ENCODE measurements at places on chromosomes 16 and 17.

DNA sequence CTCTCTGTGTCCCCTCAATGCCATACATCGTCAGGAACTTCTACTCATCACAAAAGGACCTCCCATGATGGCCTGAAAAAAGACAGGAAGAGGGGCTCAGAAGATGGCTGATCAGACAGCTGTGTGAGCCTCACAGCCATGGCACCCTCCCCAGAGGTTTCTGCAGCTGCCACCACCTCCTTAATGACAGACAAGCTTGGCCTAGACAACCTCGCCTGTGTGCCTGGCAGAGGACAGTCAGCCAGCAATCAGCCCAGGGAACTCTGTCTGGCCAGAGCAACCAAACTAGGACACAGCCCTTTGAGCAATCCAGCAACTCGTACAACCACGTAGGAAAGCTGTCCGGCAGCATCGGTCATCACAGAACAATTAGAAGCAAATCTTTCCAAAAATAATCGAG is 54.2 kb upstream of the MED9 start:
- DNase-seq = no peak

GRCh38 chr16:23852794-23853562 is 17.2 kb downstream of the PRKCB start:
- DNase-seq = no peak

- DNase-seq = no peak
Observed at GRCh38 chr17:4135489-4135888, 7.3 kb downstream of the ZZEF1 start.

DNA sequence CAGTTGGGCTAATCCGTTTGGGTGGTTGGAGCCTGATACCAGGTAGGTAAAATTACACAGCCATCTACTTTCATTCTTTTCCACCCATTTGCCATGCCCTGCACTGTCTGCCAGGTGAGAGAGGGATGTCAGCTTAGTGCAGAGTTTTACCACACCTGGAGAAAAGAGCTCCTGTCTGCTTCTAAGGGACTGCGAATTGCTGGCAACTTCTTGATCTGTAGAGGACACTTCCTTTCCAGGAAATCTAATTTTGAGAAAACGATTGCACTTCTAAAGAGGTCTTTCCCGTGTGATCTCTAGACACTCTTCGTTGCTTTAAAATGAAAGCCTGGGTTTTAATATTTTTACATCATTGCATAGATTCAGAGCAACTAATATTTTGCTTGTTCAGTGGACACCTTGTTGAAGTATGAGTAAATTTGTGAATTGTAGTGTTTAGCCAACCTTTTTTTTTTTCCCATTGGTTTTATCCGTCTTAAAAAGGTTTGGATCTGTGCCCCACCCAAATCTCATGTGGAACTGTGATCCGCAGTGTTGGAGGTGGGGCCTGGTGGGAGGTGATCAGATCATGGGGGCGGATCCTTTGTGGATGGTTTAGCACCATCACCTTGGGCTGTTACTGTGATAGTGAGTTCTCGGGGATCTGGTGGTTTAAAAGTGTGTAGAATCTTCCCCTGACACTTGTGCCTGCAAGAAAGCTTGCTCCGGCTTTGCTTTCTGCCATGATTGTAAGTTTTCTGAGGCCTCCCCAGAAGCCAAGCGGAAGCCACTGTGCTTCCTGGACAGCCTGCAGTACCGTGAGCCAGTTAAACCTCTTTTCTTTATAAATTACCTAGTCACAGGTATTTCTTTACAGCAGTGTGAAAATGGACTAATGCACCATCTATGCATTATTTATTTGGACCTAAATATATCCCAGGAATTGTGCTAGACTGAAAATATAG is 104.6 kb downstream of the PRKCA start:
- DNase-seq = no peak

DNA sequence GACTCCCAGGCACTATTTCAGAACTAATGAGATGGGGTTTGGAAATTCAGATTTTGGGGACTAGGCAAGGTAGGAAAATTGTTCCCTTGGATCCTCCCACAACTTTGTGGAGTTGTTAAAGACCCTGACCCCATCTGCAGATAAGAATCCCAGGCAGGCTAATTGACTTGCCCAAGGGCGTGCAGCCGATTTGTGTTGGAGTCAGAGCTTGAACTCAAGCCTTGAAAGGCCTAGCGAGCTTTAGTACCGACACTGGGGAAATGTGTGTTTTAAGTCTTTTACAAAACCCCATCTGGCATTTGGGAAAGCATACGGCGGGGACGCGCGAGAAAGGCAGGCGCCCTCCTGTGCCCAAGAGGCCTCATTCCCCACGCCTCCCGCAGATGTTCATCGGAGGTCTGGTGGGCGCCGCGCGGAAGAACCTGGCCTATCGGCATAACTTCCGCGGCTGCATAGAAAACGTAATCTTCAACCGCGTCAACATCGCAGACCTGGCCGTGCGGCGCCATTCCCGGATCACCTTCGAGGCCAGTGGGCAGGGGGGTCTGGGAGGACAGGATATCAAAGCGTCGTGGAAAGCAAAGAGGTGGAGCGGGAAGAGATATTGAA is 4.3 kb downstream of the CNTNAP1 start:
- DNase-seq = no peak

DNA sequence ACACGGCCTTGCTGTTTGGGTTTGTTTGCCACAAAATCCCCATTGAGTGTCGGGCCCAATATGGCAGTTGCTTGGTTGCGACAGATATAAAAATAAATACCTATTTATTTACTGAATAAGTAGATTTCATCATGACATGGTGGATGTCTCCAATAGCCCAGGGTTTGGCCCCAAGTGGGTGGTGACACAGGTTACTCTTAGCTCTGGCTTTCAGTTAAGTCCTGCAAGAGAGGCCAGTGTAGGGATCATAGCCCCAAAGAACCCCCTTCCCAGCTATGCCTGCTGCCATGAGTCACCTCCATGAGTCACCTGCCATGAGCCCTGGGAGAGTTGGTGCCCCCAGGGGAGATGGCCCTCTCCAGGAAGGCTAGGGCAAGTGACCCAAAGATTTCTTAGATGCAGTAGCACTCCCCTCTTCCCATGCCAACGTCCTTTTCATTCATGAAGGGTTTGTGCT is 78.7 kb upstream of the LGALS9 start:
- no peak for DNase-seq

DNA sequence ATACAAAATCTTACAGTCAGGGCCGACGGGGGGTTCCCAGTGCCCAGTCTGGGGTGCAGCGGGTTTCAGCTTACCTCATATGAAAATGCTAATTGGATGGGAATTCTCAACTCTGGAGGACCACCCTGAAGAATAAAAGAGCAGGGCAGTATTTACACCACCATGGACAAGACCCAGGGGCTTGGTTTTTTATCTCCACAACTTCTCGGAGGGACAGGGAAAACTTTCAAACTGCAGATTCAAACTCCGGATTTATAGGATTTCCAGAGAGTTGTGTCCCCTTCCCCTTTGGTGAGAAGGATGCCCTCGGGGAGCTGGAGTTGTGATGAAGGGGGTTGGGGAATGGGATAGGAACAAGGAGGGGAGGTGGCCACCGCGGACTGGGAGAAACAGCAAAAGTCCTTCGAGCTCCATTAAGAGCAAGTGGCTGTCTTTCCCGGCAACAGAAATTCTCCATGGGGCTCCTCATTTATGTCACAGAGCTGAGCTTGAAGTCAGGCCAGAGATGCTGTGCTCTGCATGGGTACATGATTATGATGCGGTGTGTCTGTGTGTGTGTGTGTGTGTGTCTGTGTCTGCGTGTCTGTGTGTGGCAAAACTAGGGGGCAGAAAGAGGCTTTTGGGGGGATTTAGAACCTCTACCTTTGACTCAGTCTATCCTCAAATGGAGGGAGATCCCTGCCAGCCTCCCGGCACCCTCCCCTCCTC is 15.7 kb downstream of the FOXL1 start:
- no peak for DNase-seq

DNA sequence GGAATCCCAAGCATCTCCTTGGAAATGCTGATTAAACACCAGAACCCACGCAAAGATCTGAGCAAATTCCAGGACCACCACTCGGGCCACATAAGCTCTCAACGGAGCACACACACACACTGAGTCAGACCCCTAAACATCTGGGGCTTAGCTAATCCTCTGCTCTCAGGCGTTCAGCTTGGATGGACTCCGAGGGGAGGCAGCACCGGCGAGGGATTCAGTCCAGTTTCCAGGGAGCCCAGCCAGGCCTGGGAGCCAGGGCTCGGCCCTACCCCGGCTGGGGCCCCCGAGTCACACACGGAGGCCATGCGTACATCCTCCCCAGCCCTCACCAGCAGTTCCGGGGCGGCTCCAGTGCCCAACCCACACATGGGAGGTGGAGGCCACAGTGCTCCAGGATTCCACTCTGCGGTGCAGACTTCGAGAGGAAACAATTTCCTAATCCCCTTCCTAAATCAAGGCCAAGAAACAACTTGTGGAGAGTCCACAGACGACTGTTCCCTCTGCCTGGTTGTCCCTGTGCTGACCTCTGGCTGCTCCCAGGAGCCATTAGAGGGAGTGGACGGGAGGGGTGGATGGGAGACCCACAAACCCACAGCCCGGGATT is 70.5 kb downstream of the GAS7 start:
- DNase-seq = no peak

- DNase-seq = peak; percentile 48
Observed at GRCh38 chr17:20009302-20010098, at the start of gene SPECC1. TSS of gene SPECC1 (plus strand) at chr17:20009359. CDS start at chr17:20096652, 87,293 bp downstream.

DNA sequence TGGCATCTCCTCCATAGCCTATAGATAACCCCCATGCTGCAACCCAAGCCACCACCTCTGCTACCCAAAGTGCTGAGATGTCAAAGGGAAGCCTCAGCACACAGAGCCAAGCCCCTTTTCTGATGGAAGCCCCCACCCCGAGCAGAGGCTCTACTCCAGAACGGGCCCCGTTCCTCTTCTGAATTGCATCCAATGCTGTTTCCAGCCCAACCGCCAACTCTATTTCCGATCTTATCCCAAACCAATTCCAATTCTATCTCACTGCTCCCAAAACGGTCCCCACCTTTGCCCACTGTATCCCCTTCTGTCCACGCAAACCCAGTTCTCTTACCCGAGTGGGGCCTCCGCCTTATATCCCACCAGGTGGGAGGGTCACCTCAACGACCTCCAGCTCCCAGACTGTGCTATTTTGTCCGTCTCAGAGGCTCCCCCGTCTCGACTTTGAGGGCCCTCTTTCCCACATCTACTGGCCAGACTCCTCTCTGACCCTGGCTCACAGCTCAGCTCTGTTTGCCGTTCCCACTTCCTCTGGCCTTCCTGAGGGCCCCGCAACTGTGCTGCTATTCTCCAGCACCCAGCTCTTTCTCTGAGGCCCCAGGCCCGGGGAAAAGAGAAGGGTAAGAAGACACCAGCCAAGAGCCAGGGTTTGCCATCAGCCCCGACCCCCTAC is 487 bp downstream of the SRL start:
- no peak for DNase-seq

Data from amygdala (tissue), 56 donors.